ENCODE measurements at places on chromosomes 2 and 18.
A peak's percentile ranks its signal among the peaks of the same experiment; 100 is the strongest.

DNA sequence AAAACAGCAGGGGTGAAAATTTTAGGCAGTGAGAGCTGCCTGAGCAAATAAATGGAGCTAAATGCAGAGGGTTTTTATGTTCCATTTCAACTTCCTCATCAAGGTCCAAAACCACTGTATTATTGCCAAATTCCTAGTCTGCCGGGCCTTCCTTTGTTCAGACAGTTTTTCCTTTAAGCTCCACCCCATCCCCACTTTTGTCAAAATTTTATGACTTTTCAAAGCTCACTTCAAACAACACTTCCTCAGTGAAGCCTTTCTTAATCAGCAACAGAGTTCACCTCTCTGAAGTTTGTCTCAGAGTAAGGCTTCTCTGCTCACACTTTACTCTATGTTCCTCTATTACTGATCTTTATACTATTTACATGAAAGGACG lies 81.3 kb downstream of the CERKL start:
- no peak for DNase-seq

DNA sequence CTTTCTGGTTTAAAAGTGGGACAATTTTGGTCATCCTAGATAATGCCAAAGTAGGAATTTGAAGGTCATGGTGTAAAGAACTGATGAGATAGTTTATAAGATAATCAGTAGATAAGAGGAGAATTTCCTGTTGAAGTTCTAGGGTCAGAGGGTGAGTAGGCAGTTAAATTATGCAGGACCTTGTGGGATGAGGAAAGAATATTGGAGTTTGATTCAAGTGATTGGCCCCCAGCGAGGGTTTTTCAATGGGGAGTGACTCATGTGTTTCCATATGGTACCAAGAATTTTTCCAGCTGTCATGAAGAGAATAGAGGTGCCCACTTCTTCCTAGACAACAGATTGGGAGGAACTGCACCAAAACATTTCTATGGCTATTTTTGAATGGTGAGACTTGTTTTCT lies 940.2 kb upstream of the ZEB2 start:
- DNase-seq = no peak

- DNase-seq = no peak
Measured at GRCh38 chr18:29629493-29630036, 1413.0 kb downstream of the DSC3 start.

DNA sequence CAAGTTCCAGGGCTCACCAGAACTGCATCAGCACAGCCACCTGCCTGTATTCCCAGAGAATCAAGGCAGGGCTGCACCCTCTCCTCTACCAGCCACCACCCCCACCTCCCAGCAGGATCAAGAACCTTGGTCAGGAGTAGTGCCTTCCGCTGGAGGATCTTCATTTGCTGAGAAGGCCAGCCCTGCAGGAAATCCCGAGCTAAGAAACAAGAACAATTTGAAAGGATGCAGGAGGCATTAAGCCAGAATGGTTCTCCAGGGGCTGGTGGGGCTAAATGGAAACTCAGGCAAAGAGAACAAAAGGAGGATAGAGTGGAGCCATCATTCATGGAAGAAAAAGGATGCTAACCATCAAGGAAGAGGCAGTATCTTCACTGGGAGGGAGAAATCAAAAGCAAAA lies 147.3 kb upstream of the SLC14A2 start:
- no peak for DNase-seq

DNA sequence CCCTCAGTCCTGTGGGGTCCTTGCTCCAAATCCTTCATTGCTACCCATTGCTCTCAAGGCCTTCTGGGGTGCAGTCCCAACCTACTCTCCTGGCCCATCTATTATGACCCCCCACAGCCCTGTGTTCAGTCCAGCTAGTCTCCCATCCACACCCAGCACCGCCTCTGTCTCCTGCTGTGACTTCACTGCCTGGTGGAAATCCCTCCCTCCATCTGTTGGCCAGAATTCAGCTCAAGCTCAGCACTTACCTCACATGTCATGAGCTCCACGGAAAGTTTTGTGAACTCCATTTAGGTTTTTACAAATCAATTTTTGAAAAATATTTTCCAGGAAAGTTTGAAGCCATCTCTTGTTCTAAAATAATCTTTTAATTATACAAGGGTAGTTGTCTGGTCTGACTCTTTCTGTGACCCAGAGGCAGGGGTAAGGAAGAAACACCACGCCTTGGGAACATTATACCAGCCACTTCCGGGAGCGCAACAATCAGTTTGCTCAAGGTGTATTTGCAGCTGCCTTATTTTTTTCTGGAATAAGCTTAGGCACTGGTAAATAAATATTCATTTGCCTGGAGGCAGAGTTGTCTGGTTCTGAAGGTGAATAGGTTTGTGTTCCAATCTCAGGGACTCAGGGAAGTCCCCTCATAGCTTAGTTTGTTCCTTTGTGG lies 110.8 kb downstream of the VIT start:
- DNase-seq = no peak

DNA sequence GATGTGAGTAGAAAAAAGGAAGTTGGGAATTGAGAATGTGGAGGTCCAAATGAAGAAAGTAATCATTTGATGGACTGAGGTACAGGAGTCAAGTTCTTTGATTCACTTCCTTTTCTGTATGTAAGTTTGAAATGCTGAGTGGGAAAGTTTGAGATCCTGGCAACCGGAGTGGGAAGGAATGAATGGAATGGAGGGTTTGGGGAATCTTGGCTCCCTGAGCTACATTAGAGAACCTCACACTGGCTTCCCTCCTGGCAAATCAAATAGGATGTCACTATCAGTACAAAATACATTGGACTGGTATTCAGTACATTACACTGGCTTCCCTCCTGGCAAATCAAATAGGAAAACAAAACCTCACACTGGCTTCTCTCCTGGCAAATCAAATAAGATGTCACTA lies 9.8 kb upstream of the RNF138 start:
- DNase-seq = no peak

GRCh38 chr2:131201098-131201497 lies 8.2 kb upstream of the POTEE start:
- DNase-seq = no peak

GRCh38 chr2:46347648-46348280 lies 50.6 kb downstream of the EPAS1 start:
- no peak for DNase-seq

GRCh38 chr18:70256994-70257393 lies 31.9 kb upstream of the SOCS6 start:
- no peak for DNase-seq

DNA sequence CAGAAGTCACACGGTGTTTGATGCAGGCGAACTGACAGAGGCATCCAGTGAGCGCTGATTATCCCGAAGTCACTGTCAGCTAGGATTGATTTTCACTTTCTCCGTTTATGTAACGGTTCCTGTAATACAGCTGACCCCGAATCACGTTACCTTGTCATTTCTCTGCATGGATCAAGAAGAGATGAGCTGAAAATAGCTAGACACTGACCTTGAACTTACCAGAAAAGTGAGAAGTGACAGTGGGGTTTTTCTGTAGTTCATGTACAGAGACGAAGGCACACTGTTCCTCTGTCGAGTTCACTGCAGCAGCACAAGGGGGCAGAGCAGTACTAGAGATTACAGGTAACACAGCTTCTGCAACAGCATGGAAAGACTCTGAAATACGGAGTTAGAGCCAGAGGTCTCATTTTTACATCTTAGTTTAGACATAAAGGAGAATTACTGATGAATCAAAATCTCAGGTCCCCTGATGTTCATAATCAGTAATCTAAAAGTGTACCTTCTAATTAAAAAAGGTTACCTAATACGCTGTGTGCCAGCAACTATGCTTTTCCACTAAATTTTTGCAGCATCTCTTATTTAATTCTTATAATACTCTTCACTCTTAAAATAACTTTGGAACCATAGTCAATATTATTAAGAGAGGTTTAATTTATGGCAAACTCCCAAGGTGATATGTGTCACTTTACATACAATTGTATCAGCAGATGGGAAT lies 33.1 kb downstream of the ARHGAP15 start:
- peak; percentile 24 for DNase-seq

DNA sequence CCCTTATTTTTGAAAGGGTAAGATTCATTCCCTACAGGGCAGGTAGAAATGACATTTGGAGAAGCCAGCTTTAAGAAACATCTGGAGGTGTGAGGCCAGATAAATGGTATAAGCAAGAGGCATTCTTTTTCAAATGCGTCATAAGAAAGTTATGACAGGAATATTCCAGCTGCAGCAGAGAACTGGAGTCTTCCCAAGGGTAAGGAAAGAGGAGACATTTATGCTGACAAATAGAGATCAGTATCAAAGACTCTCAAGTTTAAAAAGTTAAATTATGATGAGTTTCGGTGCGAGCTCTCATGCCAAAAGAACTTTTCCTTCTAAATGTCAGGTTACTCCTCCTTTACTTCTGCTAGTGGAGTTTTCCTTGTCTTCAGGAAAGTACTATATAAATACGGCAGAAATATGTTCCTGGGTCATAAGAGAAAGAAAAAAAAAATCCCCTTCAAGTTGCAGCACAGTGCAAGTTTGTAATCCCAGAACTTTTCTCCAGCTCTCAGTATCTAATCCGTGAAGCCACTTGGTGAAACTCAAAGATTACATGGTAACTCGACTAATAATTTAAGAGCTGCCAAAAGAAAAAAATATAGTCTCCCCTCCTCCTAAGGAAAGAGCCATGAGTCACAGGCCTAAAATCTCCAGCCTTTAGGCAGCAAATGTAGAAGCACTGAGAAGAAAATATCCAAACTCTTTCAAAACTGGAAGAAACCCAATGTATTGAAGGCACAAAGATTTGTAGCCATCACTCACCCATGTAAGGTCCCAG lies 428.1 kb downstream of the MEIS1 start:
- DNase-seq = no peak

All from NCI-H1417 (cell line).